Astrocyte (in vitro differentiated cells and primary cell): ENCODE measurements at places on chromosomes 2 and 18. TPM values are rescaled to one million over a fixed set of nuclear protein-coding genes. Genes with fewer than 3 reads are reported as not detected.

- DNase-seq = no peak
Measured at GRCh38 chr2:180364719-180365118, 357.6 kb upstream of the CWC22 start.

DNA sequence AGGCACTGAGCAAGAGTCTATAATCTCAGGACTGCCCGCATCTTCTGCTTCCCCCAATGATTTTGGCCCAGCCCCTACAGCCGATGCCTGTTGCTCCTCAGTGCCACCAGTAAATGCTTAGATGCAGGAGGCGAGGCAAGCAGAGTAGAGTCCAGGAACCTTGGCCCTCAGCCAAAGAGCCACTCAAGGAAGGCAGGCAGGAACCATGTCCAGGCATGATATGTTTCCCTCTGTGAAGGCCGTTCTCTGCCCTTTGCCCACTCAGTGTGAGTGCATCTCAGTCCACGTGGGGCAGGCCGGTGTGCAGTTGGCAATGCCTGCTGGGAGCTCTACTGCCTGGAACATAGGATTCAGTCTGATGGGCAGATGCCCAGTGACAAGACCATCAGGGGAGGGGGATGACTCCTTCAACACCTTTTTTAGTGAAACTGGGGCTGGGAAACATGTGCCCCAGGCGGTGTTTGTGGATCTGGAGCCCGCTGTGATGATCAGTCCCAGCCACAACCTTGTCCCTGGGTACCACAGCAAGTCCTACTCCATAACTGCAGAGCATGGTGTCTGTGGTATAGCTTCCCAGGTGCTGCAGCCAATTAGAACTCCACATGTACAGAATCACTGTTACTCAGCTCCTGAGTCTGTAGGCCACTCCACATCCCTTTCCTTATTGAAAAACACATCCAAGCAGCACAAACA lies 9.7 kb upstream of the DNAJB2 start:
- no peak for DNase-seq

- no peak for DNase-seq
Measured at GRCh38 chr2:8251856-8252255, 430.0 kb upstream of the ID2 start.

Gene ALLC
- total RNA-seq = not detected in 2 replicates

- no peak for DNase-seq
Measured at GRCh38 chr2:3867469-3867868, 164.1 kb downstream of the DCDC2C start.

- peak; percentile 30 for DNase-seq
Measured at GRCh38 chr2:88669482-88670214, 21.8 kb upstream of the RPIA start.

Gene HOXD12
- not detected in 2 replicates for total RNA-seq

- peak; percentile 78 for DNase-seq
Measured at GRCh38 chr2:117979911-117980701, 33.8 kb downstream of the CCDC93 start.

- no peak for DNase-seq
Measured at GRCh38 chr18:13834496-13835015, 10.6 kb downstream of the MC5R start.

- peak; percentile 29 for DNase-seq
Measured at GRCh38 chr2:226137201-226137811, 662.3 kb downstream of the IRS1 start.

GRCh38 chr18:76231402-76231801 lies 263.6 kb downstream of the ZNF516 start:
- no peak for DNase-seq
